ENCODE measurements at places on chromosomes 11 and 22. TPM values are rescaled to one million over a fixed set of nuclear protein-coding genes. Genes with fewer than 3 reads are reported as not detected.

DNA sequence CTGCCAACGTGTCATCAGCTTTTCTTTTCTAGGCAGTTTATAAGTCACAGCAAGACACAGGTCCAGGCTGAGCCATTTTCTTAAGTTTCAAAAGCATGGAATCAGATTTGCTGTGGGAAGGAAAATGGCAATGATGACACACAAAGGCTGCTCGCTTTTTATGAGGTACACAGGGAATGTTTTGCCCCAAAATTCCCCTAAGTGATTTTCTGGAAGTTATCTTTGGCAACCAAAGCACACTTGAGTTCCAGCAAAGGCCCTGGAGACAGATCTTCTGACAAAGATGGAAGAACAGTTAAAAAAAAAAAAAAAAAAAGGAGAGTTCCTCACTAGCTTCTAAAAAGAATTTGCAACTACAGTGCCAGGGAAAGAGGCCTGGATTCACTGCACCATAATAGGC lies 260.8 kb downstream of the LARGE1 start:
- DNase-seq: no peak

DNA sequence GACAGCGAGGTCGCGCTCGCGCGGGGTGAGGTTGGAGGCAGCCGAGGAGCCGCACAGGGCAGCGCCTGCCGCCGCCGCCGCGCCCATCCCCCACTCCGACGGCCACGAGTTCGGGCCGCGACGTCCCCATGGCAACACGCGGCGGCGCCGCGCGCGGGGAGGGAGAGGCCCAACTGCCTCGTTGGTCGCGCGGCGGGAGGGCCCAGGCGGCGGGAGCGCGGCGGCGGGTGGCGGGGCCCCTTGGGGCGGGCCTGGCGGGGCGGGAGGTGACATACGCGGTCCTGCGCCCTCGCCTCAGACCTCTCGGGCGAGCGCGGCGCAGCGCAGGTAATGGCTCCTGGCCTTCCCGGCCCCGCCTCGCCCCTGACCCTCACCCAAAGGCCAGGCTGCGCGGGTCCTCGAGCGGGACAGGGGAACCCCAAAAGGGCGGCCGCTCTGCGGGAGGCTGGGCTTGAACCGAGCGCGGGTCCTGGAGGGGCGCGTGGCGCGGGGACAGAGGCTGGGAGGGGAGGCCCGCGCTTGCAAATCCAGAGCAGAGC lies at the start of gene DEUP1:
Gene DEUP1 (plus strand): TSS at position 297 of the 539 bp plus-strand sequence. CDS start 1,518 bp downstream, outside the sequence.
- DNase-seq: peak; percentile 24

DNA sequence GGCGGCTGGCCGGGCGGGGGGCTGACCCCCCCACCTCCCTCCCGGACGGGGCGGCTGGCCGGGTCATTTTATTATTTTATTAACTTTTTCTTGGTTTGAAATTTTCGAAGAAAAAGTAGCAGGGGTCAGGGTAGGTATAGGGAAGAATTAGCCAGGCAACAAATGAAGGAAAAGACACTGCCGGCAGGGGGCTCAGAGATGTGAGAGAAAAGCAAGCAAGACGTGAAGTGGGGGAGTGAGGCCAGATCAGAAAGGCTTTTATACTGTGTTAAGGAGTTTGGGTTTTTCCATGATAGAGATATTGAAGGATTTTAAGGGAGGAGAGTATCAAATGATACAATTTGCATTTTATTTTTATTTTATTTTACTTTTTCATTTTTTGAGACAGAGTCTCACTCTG lies 19.0 kb downstream of the RNF214 start:
- DNase-seq: no peak

GRCh38 chr11:17921659-17922415 lies 91.0 kb downstream of the SERGEF start:
- DNase-seq: no peak

- DNase-seq: no peak
Measured at GRCh38 chr11:23684701-23685100, 812.2 kb upstream of the LUZP2 start.

- DNase-seq: no peak
Measured at GRCh38 chr11:95413761-95414160, 182.8 kb upstream of the SESN3 start.

DNA sequence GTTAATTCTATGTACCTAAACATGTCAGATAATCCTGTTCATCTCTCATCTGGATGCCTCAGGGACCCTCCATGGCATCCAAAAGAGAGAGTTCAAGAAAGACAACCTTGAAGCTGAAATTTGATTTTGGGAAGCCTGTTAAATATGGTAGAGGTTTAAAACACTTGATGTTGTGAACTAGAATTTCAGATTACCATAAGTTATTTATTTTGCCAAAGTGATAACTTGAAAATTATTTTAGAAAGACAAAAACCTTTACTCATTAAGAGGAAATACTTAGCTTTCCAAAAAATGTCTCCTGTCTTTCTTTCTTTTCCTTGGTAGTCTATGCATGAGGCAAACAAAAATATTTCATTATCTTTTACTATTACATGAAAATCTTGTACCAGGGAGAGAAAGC lies 714.0 kb downstream of the NTM start:
- no peak for DNase-seq

DNA sequence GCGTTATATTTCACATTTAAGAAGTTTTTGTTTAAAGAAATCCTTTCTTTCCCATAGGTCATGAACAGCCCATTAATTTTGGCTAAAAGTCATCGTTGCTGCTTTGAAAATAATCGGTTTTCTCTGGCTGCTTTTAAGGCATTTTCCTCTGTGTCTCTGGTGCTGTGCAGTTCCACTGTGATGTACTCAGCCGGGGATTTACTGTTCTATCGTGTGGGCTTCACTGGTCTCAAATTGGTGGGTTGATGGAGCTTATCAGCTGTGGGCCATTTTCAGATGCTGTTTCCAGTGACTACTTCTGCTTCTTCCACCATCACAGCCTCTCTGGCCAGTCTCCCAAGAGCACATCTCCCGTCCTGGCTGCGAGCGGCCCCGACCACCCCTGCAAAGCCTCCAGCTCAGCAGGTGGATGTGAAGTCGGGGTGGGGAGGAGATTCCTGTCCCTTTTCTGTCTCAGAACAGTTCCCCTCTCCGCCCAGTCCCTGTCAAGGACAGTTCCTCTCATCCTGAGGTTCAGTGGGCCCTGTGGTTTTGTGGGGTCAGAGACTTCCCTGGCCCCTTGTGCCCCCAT lies 20.3 kb downstream of the IFITM10 start:
- no peak for DNase-seq

DNA sequence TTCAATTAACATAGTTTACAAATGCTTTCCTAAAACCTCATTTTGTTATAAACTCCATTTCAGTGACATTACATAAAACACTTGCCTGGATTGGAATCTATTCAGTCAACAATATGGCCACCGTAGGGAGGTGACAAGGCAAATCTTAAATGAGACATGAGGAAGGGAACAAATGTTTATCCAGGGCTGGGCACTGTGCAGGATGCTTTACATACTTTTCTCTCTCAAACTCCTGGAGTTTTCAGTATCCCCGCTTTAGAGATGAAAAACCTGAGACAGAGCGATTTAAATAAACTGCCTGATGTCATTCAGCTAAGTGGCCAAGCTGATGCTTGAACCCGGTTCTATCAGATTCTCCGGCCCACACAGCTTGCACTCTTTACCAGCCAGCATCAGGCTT lies 259.9 kb downstream of the CADM1 start:
- no peak for DNase-seq

DNA sequence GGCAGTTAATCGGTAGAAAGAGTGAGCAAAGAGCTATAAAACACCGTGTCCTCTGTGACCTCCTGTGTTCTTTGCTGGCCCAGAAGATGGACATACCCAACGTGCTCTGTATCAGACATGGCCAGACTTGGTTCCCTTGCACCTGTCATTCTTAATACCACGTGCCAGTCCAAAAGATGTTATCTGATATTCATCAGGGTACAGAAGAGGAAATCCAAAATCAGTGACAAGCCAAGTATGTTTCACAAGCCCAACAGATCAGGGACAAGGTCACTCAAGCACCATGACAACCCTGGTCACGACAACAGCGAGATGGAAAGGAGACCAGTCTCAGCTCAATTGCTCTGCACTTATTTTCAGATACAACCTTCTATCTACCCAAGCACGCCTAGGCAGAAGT lies 3.4 kb downstream of the LRP4 start:
- DNase-seq: no peak

GRCh38 chr22:23152238-23153114 lies 7.2 kb downstream of the RAB36 start:
- DNase-seq: no peak

GRCh38 chr11:76753449-76753848 lies 29.7 kb upstream of the TSKU start:
- DNase-seq: no peak

GRCh38 chr11:120457996-120458395 lies 53.6 kb upstream of the GRIK4 start:
- DNase-seq: no peak

RASSF10 gene
- not detected for total RNA-seq

CLMP gene
- 0.81 TPM for total RNA-seq

EIF3M gene
- total RNA-seq: 249 TPM

NXPE1 gene
- total RNA-seq: not detected

RIC3 gene
- 4.8 TPM for total RNA-seq

CACNA1I gene
- 8.7 TPM for total RNA-seq

HOATZ gene
- total RNA-seq: not detected

GUCY1A2 gene
- total RNA-seq: not detected

EHF gene
- total RNA-seq: not detected

FAM83F gene
- not detected for total RNA-seq

TBX10 gene
- total RNA-seq: not detected

Data from activated CD4-positive, alpha-beta memory T cell treated with anti-CD3 and anti-CD28 coated beads, Interleukin-2, amount 10 ng/mL, durations not matched to agents 7 days and 5 days (primary cell).